ENCODE measurements at places on chromosomes 5 and 9.

DNA sequence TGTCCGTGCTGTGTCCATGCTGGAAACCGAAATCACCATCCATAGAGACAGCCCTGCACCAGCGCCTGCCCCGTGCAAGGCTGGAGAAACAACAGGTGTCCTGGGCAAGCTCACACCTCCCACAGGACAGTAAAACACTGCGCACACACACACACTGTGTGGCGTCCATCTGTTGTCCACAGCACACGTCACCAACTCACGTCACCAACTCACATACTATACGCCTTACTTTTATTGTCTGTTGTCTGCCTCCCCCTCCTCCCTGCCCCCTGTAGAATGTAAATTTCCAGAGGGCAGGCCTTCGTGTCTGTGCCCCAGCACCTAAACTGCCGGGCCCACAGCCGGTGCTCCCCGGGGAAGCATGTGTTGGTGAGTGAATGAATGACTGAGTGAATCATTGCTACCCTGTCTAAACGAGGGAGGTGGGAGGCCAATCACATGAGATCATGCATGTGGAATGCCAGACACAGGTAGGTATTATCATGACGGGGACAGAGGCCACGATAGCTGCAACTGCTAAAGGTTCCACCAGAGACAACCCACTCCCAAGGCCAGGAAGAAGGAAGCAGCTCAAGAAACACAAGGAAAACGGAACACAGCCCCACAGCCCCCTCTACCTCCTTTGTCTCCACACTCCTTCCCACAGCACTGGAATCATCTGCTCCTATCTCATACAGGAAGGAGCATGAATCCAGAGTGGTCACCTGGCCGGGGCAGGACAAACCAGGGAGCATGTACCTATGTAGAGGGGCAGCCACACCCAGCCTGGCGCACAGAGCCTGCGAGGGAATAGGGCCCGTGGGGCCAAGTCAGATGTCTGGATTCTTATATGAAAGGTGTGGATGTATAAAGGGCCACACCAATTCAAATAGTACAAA lies 41.9 kb downstream of the STK10 start:
- DNase-seq = no peak

DNA sequence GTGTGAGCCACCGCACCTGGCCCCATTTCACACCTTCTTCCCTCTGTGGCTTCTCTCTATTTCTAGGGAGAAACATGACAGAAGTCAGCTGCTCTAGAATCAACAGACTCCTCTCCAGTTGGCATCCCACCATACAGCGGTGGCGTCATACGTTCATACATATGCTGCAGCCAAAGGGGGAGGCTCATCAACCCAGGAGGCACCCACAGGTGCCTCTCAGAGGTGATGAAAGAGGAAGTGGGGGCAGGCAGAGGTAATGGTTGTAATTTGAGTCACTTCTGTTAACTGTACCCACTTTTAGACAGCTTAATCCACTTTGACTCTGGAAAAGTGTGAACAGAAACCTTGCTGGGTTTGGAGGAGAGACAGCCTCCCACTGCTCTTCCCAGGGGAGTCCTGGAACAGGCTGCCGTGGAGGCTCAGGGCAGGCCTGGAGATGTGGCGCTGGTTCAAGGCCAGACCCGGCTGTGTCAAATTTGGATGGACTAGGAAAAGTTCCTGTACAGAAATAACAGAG lies 47.3 kb upstream of the SUB1 start:
- no peak for DNase-seq

DNA sequence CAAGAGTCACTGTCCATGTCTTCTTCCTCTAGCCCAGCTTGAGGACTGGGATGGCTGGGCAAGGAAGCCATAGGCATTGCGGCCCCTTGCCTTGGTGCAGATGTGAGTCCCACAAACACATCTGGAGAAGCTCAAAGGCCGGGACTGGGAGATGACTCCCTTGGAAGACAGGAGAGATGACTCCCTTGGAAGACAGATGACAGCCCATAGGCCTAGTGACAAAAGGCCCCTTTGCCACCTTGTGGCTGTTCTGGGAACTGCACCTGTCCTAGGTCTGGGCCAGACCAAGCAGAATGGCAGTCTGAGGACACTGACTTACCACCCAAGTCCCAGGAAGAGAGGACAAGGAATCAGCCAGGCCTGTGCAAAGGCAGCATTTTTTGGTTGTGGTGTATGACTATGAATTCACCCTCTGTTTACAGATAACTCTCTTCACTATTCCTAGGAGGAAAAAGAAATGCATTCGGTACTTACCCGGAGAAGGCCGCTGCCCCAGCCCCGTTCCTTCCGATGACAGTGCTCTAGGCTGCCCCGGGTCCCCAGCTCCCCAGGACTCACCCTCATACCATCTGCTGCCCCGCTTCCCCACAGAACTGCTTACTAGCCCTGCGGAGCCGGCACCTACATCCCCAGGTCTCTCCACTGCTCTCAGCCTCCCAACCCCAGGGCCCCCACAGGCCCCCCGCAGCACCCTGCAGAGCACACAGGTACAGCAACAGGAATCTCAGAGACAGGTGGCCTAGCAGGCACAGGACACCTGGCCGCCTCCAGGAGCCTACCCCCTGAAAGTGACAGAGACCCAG lies 30.8 kb downstream of the SKP1 start:
- no peak for DNase-seq

DNA sequence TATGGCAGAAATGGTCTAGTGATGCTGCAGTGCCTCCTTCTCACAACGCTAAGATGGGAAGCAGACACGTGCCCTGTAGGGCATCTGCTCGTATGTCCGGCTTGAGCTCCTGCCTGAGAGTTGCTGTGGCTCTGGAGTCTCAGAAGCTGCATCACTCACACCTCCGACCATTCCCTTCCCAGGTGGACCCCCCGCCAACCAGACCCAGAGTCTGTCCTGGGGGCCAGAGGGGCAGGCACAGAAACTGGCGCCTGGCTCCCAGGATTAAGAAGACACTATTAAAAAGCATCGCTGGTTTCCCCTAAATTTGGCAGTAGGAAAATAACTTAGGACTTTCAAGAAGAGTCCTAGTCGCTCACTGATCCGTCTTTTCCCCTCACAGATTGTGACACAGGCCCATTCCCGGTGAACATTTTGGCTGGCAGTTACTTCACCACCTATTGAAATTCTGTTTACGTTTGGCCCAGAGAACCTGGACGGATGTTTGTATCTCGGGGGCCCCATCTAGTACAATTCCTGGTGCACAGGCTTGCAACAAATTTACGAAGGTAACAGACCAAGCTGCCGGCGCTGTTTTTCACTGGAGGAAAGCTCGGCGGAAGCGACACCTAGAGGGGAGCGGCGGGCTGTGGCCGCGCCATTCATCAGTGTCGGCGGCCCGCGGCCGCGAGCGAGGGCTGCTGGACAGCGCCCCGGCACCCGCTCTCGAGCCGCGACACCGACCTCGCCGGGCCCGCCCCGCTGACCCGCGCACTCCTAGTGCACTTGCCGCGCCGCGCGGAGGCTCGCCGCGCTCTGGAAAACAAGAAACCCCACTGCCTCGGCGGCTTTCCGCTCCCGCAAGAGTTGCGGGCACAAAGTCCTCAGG lies 1.6 kb downstream of the FSTL4 start:
- peak; percentile 31 for DNase-seq

DNA sequence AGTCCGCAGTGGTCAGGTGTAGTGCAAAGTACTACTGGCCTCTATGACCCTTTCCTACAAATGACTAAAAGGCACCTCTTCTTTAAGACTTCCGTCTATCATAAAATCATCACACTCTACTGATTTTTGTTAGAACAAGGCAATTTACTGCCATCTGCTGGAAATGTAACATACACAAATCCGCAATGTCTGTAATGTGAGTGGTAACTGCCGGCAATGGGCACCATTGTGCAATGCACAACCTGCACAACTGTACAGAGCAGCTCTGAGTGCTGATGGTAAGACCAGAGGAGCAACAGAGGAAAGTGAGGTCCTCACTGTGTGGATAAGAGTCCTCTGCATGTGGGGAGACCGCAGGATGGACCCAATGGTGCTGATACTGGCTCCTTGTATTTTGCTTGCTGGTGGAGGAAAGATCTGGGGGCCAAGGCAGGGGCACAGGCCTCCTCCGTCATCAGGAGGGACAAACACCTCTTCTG lies 103.7 kb downstream of the ATPSCKMT start:
- DNase-seq = no peak

DNA sequence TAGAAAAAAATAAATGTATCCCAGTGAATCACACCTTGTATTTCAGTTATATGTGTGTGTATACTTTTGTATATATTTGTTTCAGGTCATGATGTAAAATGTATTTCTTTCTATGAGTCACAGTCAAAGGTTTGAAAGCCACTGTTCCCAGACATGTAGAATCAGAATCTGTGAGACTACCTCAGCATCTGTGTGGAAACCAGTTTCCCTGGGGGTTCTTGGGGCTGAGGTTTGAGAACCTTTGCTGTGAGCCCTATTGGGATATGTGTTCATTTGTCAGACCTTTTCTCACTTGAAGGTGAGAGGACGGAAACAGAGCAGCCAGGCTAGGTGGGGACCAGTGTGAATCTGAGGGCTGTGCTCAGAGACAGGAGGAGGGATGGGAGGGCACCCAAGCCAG lies 78.7 kb upstream of the SAP30L start:
- DNase-seq = no peak

DNA sequence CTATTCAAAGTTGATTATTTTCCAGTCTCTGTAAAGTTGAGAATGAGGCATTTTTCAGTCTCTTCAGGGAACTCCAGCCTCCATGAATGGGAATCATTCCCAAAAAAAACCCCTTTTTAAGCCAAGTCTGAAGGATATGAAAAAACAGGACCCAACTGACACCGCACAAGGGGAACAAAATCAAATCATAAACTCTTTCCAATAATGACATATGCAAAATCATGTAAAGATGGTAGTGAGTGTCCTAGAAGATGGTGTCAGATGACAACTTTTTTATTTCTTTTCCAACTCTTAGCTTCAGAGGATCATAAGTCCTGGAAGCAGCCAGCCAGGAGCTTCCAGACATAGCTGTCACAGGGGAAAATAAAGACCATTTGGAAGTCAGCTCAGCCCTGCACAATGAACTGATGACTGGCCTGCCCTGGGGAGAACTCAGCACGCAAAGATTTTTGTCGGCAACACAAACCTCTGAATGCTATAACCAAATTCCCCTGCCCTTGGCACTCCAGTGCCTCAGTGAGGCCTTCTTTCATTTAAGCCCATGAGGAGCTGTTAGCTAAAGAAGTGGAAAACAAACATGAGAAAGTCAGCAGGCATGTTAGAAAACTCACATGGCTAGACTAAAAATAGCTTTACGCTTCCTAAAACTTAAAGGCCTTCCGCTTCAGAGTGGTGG lies 85.4 kb downstream of the SLC1A3 start:
- DNase-seq = no peak

DNA sequence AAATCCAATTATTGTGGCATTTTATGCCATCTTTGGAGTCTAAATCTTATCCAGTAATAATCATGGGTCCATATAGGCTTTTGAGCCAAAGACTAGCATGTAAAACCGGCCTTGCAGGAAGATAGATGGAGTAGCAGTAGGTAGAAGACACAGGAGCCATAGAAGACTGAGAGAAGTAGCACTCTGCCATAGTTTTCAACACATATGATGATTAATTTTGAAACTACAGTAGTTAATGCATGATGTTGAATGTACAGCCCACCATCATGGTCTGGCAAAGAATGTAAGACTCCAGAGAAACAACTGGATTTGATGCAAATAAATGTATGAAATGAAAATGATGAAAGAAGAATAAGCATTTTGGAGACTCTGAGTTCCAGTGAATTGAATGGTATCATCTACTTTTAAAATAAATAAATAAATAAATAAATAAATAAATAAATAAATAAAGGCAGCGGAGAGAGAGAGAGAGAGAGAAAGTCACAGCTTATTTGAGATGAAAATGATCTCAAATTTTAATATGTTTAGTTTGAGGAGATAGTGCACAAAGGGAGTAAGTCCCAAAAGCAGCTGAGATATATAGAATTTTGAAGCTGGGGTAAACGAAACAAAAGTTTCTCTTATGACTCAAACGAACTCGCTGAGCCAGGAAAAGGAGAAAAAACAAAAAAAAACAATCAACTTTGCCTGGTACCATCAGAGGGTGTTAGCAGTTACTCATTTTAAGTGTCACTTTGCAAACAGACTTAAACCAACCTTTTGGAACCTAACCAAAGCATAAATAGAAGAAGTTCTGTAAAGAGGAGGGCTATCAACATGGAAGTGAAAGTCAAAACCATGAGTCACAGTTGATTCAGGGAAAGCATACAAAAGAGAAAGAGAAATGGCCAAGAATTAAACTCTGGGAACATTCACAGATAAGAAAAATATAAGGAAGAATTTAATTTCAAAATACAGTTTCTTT lies 388.7 kb downstream of the CETN3 start:
- DNase-seq = no peak

- no peak for DNase-seq
Measured at GRCh38 chr5:148309746-148310145, 2.5 kb upstream of the SPINK7 start.

DNA sequence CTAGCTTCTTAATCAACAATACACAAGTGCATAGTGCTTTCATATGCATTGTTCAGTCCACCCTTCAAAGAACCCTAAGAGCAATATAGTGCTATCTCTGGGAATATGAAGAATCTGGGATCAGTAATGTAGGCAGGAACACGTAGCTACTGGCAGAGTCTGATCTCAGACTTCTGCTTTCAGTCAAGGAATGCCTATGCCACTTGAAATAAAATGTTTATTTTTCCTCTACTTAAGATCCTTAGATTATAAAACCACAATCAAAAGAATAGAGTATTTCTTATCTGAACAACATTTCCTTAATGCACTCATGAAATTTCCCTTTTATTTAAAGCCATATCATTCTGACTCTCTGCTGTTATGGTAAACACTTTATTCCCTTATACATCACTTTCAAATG lies 1407.8 kb upstream of the C9orf72 start:
- no peak for DNase-seq

- no peak for DNase-seq
Measured at GRCh38 chr5:74243634-74244033, 396.9 kb downstream of the ENC1 start.

- DNase-seq = no peak
Measured at GRCh38 chr5:109250533-109251329, 159.0 kb downstream of the PJA2 start.

DNA sequence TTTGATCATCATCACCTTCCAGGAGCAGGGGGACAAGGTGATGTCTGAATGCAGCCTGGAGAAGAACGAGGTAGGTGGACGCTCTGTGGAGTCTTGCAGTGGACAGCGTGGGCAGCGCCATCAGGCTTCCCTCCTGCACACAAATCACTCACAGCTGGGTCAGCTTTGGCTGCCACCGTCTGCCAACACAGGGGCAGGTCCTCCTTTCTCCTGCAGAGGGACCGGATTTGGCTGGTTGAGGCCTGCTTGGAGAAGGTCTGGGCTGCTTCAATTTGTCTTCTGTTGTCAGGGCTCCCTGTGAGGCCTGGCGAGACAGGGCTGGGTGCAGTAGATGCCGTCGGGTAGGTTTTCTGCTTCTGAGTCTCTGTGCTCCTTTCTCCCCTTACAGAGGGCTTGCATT lies 180.6 kb downstream of the CACNA1B start:
- DNase-seq = no peak

GRCh38 chr5:81315336-81315735 lies 13.9 kb downstream of the ZCCHC9 start:
- DNase-seq = no peak

DNA sequence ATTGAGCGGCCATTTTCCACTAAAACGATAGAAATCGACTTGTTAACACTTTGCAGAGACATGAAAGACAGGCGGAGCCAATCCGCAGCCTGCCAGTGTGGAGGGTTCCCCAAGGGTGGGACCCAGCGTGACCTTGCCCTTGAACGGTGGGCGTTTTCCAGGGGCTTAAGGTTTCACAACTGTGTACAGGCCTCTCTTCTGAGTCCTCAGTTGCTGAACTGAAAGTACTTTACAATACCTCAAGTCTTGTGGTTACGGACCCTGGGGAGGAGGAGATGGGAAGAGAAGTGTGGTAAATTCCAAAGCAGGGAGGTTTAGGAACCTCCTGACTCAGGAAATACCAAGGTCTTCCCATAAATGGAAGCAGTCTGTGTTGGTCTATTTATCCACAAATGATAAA lies 68.2 kb upstream of the CKMT2 start:
- DNase-seq = no peak

Measured in urinary bladder (tissue), 4 donors.